ENCODE measurements at places on chromosomes 5 and 9.
A peak's percentile ranks its signal among the peaks of the same experiment; 100 is the strongest.

GRCh38 chr9:116589392-116590354 is 97.4 kb upstream of the TRIM32 start:
- no peak for DNase-seq

- no peak for DNase-seq
Measured at GRCh38 chr5:117357886-117358285, 783.3 kb upstream of the SEMA6A start.

DNA sequence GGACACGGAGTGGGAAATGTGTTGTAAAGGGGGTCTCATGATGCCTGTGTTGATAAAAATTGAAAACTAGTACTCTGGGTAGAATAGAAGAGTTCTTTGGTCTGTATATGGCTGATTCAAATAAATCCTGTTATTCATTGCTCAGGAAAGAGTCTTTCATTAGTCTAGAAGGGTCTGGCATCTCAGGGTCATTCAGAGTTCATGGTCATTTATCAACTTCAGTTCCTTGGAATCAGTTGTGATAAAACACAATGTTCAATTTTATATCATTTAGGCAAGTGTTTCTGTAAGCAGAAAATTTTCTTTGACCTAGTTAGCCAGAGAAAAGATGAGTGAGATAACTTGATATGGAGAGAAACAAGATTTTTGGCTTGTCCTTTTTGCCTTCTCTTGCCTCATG is 36.3 kb downstream of the SPATA31D1 start:
- no peak for DNase-seq

GRCh38 chr5:149550268-149550583 is 1.0 kb downstream of the CSNK1A1 start:
- no peak for DNase-seq

GRCh38 chr9:89219637-89220036 is 41.0 kb upstream of the SHC3 start:
- no peak for DNase-seq

DNA sequence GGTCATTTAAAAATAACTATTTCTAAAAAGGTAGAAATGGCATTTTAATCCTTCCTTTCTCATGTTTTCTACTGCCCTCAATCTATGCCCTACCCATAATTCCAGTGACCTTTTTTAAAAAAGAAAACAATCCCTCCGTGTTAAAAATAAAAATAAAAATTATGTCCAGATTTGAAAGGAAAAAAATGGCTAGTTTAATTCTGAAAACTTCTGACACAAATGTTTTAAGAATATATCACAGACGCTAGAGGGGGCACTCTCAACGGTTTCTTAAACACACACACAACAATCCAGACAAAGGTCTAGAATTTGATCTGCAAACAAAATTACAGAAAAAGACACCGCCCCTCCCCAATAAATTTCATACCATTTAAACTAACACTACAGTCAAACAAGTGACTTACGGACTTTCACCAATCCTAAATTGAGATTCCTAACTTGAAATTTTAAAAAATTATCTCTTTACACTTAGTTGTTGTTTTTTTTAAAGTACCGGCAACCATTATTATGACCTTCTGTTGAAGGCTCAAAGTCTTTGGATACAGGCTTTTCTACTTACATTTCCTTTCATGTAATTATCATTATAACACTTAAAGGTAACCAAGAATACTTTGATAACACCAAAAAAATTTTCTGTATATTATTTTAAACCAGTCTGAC is 38.2 kb downstream of the CLINT1 start:
- no peak for DNase-seq

DNA sequence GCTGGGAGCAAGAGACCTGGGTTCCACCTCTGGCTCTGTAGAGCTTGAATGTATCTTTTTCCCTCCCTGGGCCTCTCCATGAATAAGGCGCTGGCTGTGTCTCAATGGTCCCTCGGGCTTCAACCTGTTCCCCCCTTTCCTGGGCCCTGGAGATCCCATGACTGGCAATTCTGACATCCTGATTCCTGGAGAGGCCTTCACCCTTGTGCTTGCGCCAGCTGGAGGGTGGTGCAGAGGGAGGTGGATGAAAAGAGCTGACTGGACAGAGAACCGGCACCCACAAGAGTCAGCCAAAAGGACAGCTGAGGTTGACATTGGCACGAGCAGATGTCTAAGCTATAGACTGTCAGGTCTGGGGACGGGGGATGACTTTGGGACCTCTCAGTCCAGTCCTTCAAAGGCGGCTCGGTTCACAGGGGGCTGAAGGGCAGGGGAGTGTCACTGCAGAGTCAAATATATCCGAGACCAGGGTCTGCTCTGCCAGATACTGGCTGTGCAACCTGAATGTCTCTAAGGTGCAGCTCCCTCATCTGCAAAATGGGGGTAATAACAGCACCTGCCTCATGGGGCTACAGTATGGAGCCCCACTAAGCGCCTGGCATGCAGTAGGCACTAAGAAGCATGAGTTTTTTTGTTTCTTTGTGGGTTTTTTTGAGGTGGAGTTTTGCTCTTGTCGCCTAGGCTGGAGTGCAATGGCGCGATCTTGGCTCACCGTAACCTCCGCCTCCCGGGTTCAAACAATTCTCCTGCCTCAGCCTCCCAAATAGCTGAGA is 13.8 kb downstream of the DNM1 start:
- DNase-seq = no peak

- DNase-seq = no peak
Measured at GRCh38 chr9:73371801-73372200, 220.1 kb downstream of the ANXA1 start.

- no peak for DNase-seq
Measured at GRCh38 chr9:93093127-93093876, 2.7 kb upstream of the CARD19 start.

- no peak for DNase-seq
Measured at GRCh38 chr9:223152-223551, 8.5 kb downstream of the DOCK8 start.

DNA sequence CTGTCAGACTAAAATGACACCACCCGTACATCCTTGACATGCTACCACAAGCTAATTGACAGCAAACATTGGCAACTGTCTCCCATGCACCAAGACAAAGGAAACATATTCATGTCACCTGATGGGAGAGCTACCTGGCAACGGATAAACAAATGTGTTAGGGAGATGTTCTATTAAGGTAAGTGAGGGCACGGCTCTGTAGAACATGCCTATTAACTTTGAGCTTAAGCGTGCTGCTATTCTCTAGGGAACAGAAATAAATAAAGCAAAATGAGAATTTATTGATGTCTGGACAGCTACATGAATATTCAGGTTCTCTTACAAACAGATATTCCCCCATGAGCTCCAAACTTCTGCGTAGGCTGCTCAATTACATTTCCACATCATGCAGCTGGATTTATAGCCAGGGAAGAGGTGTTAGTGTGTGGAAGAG is 361.4 kb upstream of the RFX3 start:
- no peak for DNase-seq

- no peak for DNase-seq
Measured at GRCh38 chr5:87390075-87390474, 22.7 kb downstream of the CCNH start.

- DNase-seq = no peak
Measured at GRCh38 chr5:22611327-22611726, 241.8 kb downstream of the CDH12 start.

DNA sequence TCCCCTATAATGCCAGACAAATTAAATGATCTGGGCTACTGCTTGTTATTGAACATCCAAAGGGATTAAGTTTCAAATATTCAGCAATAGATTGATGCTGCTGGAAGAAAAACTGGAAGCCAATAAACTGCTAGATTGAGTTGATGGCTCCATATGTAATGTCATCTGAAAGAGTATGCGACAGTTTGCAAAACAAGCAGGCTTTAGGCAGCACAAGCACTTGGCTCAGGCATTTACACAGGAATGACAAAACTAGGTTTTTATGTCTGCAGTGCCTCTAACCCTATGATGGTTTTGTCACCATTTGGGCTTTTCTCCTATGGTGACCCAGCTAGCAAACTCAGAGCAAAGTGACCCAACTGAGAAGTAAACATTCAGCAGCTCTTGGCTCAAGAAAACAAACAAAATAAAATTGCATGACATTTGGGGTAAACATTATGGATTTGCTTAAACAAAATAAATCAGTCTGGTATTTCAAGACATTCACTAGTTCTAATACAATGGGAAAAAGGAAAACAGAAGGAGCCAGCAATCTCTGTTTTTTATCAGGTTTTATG is 978.5 kb downstream of the DTWD2 start:
- no peak for DNase-seq

DNA sequence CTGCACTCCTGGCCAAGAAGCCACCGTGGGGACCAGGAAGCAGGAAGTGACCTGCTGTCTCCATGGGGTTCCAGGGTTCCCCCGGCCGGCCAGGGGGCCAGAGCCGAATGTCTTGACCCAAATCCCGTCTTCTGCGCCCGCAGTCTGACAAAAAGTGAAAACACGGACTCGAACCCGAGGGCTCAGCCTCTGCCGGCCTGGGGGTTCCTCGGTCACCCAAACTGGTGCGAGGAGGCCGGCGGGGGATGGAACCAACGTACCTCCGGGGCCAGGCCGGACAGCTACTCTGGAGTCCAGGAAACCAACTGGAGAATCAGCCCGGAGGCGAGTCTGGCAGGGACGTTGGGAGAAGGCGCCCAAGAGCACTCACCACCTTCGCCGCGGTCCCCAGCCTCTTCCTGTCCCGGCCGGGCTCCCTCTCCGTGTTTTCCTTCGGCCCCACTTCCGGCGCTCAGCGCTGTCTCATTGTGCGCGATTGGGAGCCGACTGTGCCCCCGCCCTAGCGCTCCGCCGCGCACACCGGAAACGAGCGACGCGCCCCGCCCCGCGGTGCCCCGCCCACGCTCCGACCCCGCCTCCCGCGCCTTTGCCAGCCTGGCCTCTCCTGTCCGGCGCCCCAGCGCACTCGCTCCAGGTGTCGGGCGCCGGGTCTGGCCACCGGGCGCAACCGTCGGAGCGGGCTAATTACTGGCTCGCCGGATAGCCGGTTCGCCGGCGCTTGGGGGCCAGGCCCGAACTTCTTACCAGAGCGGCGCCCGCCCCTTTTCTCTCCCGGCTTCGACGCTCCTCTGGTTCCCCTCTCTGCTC is at the start of gene TUT7:
Gene TUT7, minus strand, starts transcription at position 400 of the 807 bp plus-strand sequence. CDS start 1,211 bp downstream, outside the sequence.
- DNase-seq = peak; percentile 98

DNA sequence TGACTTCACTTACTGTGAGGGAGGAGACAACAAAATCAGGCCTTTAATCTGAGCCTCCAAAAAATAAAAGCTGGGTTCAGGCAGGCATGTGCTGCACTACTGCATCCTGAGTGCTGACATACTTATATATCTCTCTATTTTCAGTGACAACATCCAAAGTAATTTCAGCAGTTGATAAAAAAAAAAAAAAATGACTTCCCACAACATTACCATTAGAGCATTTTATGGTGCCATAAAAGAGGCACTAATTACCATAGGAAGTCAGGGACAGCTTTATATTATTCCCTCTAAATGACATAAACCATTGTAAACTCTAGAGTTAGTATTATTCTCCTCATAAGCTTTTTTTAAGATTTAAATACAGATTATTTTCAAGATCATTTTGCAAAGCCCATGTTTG is 346.1 kb downstream of the SLCO4C1 start:
- no peak for DNase-seq

GRCh38 chr5:179378116-179378440 is 32.8 kb upstream of the ADAMTS2 start:
- DNase-seq = no peak

DNA sequence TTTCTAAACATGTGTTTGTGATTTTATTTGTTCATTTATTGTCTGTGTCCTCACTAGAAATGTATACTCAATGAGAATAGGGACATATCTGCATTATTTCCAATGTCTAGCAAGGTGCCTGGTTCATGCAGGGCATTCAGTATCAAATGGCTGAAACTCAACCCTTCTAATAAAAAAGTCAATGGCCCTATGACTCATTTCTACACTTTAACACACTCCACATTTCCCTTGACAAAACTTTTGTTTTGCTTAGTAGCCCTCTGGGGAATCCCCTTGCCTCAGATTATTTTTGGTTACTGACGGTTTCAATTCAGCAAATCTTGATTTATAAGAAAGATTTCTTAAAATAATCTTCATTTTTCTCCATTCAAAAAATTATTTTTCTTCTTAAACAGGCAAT is 206.0 kb upstream of the DMRTA1 start:
- DNase-seq = no peak

GRCh38 chr5:59025734-59026133 is 442.9 kb downstream of the RAB3C start:
- DNase-seq = no peak

GRCh38 chr9:105205787-105206495 is 38.5 kb upstream of the SLC44A1 start:
- DNase-seq = no peak

DNA sequence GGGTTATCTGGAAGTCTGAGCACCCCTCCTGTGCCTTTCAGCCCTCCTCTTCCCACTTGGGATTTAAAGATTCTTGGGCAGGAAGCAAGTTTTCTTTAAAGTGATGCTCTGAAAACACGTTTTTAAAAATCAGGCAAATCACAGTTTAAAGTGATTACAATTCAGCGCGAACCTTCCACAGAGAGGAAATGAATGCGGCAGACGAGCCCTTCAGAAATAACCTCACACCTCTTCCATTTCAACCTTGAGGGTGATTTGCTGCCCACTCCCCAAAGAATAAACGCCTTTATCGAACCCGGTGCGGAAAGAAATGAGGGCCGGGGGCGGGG is 2.3 kb upstream of the EFNA5 start:
- no peak for DNase-seq

GRCh38 chr9:84154320-84154719 is 173.7 kb downstream of the RMI1 start:
- DNase-seq = no peak

DNA sequence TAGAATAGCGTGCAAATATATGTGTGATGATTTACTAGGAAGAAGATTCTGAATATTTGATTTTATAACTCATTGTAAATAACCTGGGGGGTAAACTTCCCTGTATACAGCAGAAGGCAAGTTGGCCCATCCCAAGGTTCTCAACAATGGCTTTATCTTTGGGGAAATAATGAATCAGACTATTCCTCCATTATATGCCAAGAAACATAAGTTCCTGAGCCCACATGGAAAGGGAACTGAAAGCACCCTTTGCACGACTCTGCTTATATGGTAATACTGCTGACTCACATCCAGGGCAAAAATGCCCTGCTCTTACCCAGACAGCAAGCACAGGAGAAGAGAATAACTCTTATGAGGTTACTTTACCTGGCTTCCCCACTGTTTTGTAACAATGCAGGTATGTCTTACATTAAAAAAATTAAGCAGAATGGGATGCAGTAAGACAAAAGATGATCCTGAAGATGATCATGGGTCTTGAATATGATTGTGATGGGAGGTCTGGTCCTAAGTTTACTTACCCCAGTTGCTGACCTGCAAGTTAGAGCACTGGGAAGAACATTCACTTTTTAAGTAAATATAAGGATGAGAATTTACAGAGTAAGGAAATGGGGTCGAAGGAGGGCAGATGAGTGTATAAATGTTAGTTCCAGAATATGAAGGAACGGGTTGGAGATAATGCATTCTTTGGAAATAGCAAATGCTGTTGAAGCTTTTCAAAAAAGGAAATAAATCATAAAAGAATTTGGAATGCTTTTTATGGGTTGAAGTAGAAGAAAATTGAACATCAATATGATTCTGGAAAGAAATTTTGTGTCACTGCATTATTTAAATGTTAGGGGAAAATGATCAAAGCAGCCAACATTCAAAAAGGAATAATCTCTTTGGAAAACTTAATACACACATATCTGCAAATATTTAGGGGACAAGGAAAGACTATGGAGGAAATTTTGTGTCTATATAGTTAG is 428.4 kb upstream of the MPDZ start:
- no peak for DNase-seq

GRCh38 chr5:39521940-39522590 is 97.3 kb upstream of the DAB2 start:
- DNase-seq = no peak

GRCh38 chr9:38720083-38720745 is at the start of gene FAM240B:
Gene FAM240B, minus strand, starts transcription at chr9:38720133. Its CDS starts 16,134 bp downstream, at chr9:38703999.
- no peak for DNase-seq
